Activated CD4-positive, CD25-positive, alpha-beta regulatory T cell (primary cell): ENCODE measurements at places on chromosomes 6 and 20.

DNA sequence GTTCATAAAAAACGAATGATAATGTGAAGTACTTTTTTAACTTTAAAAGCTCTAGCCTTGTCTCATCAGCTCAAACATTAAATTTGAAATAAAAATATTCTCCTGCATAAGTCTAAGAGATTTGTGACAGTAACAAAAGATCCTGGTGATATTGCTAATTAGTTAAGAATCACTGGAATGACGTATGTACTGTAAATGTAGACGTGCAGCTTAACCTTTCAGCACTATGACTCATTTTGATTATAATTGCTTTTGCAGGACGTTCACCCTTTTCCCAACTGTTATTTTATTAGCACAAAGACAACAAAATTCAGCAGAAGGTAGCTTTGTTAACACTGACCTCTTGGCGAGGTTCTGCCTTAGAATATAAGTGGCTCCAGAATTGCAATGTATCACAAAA lies 68.6 kb downstream of the TENT5A start:
- no peak for DNase-seq

DNA sequence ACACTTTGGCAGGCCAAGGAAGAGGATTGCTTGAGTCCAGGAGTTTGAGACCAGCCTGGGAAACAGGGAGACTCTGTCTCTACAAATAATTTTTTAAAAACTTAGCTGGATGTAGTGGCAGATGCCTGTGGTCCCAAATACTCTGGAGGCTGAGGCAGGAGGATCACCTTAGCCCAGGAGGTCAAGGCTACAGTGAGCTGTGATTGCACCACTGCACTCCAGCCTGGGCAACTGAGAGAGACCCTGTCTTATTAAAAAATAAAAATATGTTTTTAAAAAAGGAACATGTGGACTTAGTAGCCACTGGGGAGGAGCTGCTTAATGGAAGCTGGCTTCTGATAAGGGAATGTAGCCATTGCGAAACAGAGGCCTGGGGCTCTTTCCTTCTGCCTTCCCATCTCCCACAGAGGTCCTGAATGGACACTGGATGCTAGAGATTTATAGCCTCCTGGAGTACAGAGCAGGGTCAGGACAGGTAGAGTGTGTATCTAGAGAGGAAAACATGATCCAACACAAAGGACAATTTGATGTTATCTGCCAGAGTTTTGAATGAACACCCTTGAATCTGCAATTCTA lies 21.7 kb upstream of the GMNN start:
- no peak for DNase-seq

DNA sequence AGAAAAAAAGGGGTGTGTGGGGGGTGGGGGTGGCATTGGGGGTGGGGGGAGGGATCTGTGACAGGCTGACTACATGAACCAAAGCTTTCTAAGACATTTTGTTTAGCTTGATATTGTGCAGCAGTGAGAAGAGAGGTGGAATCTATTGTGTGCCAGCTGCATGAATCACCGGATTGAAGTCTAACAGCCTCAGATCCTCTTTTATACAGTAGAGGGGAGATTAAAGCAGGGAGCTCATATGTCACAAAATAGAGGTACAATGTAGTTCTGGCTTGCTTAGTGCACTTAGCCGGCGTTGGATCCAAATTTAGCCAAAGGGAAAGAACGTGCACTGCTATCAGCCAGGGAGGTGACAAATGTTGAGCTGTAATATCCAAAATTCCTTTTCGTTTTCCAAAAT lies 404.2 kb upstream of the CITED2 start:
- no peak for DNase-seq

DNA sequence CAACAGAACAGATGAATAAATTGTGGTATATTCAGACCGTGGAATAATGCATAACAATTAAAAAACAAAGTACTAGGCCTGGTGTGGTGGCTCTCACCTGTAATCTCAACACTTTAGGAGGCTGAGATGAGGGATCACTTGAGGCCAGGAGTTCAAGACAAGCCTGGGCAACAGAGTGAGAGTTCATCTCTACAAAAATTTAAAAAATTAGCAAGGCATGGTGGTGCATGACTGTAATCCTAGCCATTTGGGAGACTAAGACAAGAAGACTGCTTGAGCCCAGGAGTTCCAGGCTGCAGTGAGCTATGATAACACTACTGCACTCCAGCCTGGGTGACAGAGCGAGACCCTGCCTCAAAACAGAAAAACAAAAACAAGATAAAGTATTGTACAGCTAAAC lies 16.1 kb upstream of the ASF1A start:
- no peak for DNase-seq

GRCh38 chr20:44730441-44730840 lies 15.2 kb upstream of the KCNK15 start:
- DNase-seq: no peak

DNA sequence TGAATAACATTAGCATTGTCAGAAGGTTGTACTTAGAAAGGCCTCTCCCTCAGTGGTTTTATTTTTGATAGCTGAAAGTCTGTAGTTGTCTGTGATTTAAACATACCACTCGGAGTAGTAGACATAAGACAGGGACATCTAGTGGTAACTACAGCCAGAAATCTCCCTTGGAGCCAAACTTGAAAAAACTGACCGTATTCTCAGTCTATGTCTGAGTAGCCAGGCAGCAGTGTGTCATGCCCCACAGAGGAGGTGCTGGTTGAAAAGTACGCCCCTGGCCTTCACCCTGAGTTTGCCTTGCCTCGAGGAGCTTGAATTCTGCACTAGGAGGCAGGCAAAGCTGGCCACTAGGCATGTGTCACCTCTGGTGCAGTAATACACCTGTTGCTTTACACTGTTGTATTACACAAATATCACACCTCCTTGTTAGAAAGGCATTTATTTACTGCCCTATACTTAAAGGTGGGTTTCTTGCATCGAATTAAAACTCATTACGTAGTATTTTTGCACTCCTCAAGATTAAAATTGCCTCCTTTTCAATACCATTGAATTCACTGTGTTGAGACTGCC lies 20.8 kb downstream of the ZBTB2 start:
- no peak for DNase-seq

DNA sequence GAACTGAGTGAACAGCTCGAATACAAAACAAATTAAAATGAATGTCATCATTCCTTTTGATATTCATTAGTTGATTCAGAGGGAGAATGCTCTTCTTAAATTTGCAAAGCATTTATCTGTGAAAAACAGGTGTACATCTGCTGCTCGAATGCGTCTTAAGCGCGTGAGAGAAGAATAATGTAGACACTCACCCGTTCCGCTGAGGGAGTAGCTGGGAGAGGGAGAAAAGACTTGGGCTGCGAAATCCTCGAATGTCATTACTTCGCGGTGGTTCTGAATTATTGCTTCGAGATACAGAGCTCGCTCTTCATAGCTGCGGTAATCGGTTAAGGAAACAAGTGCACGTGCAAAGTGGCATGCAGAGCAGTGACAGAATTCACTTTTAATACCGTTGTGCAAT lies 43.9 kb downstream of the INSM1 start:
- no peak for DNase-seq

DNA sequence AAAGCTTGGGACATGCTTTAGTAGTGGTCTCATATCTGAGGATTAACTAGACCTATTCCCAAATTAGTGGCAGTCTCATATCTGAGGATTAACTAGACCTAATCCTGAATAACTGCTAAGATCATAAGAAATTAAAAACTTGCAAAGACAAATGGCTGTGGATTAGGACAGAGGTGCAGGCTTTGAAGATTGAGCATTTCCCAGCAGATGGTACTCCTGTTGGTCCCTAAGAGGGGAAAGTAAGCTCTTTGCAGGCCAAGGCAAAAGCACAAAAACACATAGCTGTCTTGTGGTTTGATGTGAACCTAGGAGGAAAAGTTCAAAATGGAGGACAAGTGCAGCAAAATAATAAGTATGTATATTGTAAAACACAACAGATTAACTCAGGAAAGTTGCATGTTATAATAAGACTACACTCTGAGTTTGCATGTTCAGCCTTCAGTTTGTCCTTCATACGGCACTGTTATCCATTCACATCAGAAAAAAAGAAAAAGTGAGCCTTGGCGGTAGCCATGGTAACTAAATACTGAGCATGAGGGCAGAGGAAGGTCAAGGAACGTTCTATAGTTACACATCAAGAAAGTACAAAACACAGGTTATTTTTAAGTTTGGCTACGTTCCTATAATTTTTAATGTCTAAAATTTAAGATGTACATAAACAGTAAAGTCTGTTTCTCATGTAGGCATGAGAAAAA lies 62.8 kb downstream of the FILIP1 start:
- no peak for DNase-seq

- DNase-seq: no peak
These were observed 40.2 kb upstream of the GCM1 start for GRCh38 chr6:53188833-53189232.

GRCh38 chr20:3661814-3662665 lies 1.2 kb downstream of the GFRA4 start:
- DNase-seq: no peak

GRCh38 chr6:122712448-122713137 lies 66.9 kb upstream of the FABP7 start:
- no peak for DNase-seq

DNA sequence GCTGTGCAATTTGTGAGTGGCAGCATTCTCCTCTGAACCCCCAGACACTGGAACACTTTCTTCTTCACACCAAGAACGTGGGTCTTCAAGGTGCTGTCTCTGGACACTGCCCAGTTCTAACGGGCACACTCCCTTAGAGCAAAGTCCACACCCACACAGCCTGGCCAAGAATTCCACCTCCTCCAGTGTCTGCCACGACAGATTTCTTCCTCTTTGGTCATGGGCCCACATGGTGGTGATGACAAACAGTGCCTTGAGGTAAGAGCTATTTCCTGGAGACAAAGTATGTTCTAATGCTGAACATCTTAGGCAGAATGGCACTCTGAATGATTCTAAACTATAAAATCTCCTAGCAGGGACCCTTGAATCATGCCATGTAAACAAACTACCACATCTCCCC lies 25.5 kb upstream of the SSTR4 start:
- no peak for DNase-seq

DNA sequence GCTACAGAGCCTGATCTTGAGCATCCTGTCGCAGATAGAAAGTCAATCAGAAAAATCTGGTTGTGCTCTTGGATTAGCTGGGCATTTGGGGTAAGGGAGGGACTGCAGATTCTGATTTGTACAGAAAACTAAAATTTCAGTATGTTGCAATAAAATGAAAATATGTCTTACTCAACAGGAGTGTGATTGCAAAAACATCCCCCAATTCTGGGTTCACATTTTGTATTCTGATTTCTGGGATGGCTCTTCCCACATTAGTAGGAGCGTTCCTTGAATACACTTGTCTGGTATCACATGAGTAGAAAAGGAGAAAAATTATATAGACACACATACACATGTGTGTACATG lies 40.5 kb downstream of the PANK2 start:
- DNase-seq: no peak

GRCh38 chr6:124420116-124420840 lies 542.0 kb upstream of the RNF217 start:
- no peak for DNase-seq

DNA sequence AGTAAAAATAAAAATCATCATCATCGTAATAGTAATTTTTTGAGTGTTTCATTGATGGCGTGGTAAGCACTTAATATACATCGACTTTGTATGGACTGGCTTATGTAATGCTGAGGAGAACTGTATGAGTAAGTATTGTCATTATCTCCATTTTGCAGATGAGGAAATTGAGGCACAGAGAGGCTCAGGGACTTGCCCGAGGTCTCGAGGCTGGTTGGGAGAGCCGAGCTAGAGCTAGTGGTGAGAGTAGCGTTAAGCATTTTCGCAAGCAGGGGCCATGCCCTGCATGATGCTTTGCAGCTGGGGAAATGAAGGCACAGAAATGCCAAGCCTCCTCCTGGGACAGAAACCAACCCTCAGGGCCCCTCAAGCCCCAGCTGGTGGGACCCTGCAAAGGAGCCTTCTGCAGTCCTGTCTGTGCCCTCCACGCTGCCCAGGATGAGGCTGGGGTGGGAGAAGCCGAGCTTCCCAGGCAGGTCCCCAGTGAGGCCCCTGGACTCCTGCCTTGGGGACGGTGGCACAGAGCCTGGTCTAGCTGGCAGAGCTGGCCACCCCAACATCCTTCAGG lies 31.1 kb upstream of the STX16 start:
- DNase-seq: no peak

DNA sequence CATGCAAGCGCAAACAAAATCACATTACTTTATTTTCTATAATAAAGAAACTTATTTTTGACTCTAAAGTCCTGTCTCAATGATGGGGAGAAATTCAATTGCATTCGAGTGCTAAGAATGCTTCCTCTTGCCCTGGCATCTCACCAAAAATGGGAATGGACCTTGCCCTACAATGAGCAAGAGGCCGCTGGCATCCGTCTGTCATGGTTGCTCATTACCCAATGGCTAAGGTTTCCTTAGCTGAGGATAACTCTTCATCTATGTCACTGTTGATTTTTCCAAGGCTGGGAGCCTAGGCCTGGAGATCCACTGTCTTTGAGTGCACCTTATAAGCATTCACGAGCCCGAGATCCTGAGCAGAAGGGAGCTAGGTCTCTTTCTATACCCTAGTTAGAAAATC lies 471.3 kb upstream of the NRSN1 start:
- no peak for DNase-seq

GRCh38 chr6:158960026-158960425 lies 40.0 kb downstream of the RSPH3 start:
- DNase-seq: no peak
